ENCODE measurements at places on chromosomes 4 and X.

GRCh38 chrX:122188751-122189150, 995.3 kb upstream of the GRIA3 start:
- DNase-seq: no peak

DNA sequence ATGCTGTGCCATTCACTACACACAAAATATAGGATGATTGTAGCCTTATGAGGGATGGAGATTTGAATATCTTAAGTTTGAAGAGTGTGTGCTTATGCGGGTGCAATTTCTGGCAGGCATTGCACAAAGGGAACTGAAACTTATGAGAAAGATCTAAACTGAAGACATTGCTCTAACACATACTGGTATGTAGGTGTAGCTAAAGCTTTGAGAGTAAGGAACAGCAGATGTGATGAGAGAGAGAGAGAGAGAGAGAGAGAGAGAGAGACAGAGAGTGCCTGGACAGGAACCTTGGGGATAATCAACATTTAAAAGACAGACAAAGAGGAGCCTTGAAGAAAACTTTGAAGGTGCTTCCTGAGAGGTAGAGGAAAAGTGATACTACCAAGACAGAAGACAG, 379.7 kb downstream of the SPRY1 start:
- DNase-seq: no peak

- no peak for DNase-seq
Observed at GRCh38 chrX:142891046-142891445, 134.7 kb upstream of the SPANXN4 start.

GRCh38 chr4:94477227-94477626, 25.5 kb downstream of the PDLIM5 start:
- DNase-seq: no peak

DNA sequence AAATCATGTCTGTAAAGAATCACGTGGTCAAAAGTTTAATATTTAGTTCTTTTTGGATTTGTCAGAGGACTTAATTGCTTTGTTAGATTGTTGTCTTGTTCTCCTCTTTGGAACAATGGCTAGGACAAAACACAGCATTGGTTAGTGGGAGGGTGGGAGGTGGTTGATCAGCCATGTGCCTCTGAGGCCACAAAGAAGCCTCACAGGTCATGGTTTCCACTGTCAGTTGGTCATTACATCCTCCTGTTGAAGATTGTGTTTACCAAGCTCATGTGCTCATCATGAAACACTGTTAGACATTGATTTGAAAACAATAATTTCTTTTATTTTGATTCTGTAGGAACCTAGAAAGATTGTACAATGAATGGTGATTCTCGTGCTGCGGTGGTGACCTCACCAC, 31.9 kb downstream of the ADD1 start:
- DNase-seq: no peak

DNA sequence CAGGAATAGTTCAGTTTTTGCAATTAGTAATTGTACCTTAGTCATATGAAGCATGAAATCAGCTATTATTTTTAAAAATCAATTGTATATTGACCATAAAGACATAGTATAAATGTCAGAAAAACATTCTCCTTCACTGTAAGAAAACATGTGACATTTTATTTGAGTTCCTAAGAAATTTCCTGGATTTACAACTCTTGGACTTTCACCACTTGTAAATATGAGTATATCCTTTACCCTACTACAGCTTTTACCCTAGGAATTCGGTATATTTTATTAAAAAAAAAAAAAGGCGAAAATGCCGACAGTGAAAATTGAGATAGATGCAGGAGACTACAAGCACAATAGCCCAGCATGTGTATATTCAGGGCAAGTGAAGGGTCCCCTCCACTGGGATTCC, 14.9 kb downstream of the ADH1A start:
- DNase-seq: no peak

GRCh38 chrX:8868906-8869305, 67.7 kb upstream of the FAM9A start:
- DNase-seq: no peak

- no peak for DNase-seq
Observed at GRCh38 chr4:175635546-175635945, 176.5 kb downstream of the GPM6A start.

GRCh38 chr4:150127757-150128156, 49.5 kb downstream of the DCLK2 start:
- no peak for DNase-seq

DNA sequence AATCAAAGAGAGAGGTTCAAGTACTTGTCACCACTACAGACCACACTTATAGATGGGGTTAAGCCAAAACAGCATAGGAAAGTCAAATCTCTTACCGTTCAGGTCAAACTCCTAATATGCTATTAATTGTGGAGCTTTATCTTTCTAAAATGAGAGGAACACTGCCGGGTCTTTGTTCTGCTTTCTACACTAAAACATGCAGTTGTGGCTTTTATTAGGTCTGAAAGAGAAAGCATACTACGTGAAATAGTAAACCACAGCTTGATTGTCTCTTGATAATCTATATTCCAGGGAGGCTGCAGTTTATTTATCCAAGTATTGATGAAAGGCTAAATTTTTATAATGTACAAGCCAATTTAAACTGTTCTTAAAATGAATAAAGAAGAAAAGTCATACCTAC, 12.3 kb upstream of the INPP4B start:
- no peak for DNase-seq

DNA sequence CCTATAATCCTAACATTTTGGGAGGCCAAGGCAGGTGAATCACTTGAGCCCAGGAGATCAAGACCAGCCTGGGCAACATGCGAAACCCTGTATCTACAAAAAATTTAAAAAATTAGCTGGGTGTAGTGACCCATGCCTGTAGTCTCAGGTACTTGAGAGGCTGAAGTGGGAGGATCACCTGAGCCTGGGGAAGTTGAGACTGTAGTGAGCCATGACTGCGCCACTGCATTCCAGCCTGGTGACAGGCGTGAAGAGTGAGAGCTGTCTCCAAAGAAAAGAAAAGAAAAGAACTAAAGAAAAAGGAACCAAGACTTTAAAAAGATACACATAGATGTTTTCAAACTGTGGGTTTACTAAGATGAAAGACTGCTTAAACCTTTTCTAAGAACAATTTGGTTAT, 129.0 kb downstream of the SPCS3 start:
- DNase-seq: no peak

Data from stimulated activated CD4-positive, alpha-beta T cell treated with anti-CD3 and anti-CD28 coated beads, Interleukin-1b, Interleukin-23, amount 100 ng/mL, for 4 hours (primary cell).